ENCODE measurements at places on chromosomes 11 and 22.

DNA sequence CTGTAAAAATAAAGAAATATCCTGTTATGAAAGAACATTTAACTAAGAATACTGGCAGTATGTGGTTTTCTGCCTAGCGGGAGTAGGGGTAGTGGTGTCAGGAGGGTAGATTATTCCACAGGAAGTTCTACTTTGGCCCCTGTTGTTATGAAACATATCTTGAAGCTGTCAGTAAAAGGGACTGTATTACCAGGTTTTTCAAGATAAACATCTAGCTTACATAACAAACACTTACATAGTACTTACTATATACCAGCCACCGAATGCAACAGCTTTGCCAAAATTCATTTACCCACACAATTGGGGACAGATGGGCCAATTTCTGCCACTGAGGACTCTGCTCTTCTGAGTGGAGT lies 3.7 kb downstream of the TMEM123 start:
- no peak for DNase-seq

DNA sequence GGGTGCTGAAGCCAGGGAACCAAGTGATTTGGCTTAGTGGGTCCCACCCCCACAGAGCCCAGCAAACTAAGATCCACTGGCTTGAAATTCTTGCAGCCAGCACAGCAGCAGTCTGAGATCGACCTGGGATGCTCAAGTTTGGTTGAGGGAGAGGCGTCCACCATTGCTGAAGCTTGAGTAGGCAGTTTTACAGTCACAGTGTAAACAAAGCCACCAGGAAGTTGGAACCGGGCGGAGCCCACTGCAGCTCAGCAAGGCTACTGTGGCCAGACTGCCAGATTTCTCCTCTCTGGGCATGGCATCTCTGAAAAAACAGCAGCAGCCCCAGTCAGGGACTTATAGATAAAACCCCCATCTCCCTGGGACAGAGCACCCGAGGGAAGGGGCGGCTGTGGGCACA lies 424.1 kb upstream of the TENM4 start:
- DNase-seq, result no peak

GRCh38 chr22:44550711-44551491 lies 52.9 kb upstream of the RTL6 start:
- DNase-seq, result peak; percentile 72

GRCh38 chr22:27240298-27241075 lies 561.1 kb downstream of the MN1 start:
- DNase-seq, result no peak

DNA sequence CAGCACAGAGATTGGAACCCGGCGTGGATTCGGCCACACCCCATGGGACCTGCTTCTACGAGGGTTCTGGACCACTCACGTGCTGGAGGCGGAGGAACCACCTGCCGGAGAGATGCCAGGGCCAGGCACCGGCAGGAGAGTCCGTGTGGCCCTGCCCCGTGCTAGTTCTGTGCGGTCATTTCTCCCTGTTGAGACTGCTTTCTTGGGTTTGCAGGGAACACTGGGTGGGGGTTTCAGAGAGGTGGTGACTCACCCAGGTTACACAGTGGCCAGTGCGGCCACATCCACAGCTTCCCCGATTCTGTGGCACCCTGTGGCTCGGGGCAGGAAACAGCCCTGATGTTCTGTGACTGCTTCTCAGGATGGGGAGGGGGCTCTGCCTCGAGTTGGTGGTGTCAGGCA lies 3.6 kb upstream of the PHLDA2 start:
- DNase-seq, result peak; percentile 25

GRCh38 chr11:108734956-108735559 lies 70.2 kb downstream of the DDX10 start:
- DNase-seq, result peak; percentile 36

GRCh38 chr11:72012897-72013721 lies 14.4 kb downstream of the IL18BP start:
- DNase-seq, result no peak

All from activated CD4-positive, alpha-beta T cell treated with anti-CD3 and anti-CD28 coated beads, Interleukin-2, amount 50 U/mL, for 16 hours (primary cell).